Kasumi-1 (cell line): ENCODE measurements at places on chromosomes 7 and 10.

DNA sequence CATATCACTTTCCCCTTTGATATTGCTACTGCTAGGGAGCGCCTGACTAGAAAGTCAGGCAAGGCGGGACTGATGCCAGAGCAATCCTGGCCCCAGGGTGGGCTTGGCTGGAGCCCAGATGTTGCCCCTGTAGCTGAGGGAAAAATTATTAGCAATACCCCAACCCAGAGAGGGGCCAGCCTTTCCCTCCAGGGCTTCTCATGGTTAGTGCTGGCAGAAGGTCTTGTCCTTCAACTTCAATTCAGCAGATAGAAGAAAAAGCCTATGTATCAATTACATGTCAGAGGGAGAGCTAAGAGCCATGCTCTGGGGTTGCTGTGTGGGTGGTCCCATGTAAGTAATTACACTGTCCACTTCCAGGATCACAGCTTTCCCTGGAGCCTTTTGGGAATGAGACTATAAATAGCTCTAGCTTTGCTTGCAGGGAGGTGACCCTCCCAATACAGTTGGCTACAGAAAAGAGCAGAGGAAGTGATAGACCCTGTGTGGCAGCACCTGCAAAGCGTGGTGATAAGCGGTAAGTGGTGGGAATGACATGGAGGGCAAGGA, 579.1 kb downstream of the CCSER2 start:
- DNase-seq = no peak

GRCh38 chr7:149787428-149788299, 14.3 kb upstream of the ZNF467 start:
- DNase-seq = peak; percentile 70

GRCh38 chr7:29105752-29106668, 40.3 kb downstream of the CPVL start:
- peak; percentile 84 for DNase-seq

- no peak for DNase-seq
Observed at GRCh38 chr10:131973160-131973951, 8.4 kb downstream of the BNIP3 start.

DNA sequence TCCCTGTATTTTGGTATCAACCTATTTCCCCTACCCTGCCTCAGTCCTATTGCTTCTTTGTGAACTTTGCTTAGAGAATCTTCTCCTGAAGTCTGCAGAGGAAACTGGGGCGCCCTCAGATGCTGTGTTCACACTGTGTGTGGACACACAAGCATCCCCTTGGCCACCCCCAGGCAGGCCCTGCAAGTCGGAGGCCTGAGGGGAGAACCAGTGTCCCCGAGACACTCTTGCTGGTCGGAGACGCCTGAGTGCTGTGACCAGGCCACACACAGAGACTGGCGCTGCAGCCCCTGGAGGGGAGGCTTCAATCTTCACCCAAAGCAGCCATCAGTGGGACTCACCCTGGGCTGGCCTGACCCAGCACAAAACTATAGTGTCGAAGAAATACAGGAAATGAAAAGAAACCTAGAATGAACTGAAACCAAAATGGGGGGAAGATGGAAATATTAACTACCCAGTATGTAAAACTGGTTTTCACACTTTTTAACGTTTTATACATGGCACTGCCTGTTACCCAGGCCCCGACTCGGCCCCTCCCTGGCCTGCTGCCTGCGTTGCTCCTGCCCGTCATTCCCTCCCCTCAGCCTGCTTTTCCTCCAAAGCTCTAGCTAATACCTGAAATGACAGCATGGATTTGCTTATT, 48.4 kb upstream of the FAM20C start:
- DNase-seq = no peak

- DNase-seq = peak; percentile 37
Observed at GRCh38 chr10:93745408-93746065, 12.2 kb upstream of the LGI1 start.

- DNase-seq = no peak
Observed at GRCh38 chr7:20293336-20293735, 37.4 kb upstream of the ITGB8 start.

GRCh38 chr10:77710081-77710551, 72.5 kb upstream of the KCNMA1 start:
- DNase-seq = no peak

DNA sequence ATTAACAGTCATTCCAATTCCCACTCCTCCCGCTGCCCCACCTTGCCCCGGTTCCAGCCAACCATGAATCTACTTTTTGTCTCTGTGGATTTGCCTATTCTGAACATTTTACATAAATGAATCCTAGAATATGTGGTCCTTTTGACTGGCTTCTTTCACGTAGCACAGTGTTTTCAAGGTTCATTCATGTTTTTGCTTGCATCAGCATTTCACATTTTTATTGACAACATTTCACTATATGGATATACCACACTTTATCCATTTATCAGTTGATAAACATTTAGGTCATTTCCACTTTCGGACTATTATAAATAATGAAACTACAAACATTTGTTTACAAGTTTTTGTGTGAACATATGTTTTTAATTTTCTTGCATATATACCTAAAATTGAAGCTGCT, 182.0 kb downstream of the ZNF248 start:
- no peak for DNase-seq

DNA sequence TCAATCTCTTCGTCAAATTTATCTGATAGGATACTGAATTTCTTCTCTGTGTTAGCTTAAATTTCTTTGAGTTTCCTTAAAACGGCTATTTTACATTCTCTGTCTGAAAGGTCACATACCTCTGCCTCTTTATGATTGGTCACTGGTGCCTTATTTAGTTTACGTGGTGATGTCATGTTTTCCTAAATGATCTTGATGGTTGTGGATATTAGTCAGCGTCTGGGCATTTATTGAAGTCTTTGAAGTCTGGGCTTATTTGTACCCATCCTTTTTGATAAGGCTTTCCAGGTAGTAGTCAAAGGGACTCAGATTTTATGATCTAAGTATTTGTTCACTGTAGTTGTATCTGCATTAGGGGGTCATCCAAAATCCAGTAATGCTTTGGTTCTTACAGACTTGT, 1407.5 kb upstream of the LRRTM3 start:
- DNase-seq = no peak

GRCh38 chr7:129830949-129831348, 121.8 kb downstream of the UBE2H start:
- DNase-seq = no peak

DNA sequence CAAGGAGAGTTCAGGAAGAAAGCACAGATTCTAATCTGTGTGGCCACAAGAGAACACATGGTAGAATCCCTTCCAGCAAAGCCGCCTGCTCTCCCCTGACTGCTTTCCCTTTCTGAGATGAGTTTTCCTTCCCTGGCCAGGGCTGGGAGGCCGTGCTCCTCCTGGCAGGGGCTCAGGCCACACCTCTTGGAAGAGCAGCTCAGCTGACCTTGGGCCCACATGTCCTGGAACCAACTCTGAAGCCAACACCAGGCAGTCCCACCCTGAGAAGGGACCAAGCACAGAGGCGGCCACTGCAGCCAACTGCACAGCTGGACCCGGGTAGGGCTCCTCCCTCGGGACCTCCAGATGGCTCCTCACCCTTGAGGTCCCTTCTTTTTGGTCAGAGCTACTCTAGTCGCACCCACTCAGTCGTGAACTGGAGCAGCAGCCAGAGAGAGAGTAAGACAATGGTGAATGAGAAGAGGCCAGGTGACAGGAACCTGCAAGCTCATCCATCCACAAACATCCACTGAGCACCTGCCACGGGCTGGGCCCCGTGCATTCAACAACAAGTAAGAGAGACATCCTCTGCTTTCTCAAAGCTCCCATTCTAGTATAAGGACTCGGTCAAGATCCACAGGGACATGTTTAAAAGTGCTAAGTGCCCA, 40.3 kb downstream of the FAM53B start:
- DNase-seq = no peak
